Stimulated activated CD4-positive, alpha-beta T cell treated with anti-CD3 and anti-CD28 coated beads, Interleukin-12 subunit alpha, Interleukin-12 subunit beta, amount 100 ng/mL, for 48 hours (primary cell): ENCODE measurements at places on chromosomes 2 and 18.

DNA sequence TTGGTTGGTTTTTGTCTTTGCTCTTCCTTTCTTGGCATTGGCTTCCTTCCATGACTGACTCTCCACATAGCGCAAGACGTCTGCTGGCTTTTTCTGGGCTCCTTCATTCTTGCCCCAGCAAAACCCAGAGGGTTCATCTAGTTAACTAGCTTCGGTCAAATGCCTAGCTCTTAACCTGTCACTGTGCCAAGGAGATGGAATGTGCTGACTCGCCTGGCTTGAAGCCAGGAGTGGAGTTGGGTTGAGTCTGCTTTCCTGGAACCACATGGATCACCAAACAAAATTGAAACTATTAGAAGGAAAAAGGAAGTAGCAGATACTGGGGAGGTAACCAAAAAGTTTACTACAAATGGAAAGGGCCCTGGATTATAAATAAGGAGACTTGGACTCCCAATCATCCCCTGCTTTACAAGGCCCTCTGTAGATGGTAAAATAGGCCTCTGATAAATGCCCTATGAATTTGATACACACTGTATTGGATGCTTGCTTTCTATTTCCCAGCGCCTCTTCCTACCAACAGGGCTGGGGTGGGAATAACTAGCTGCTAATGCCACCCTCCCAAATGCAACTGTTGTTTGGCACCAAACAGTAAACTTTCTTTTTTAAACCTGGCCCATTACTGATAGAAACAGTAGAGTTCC, 11.3 kb downstream of the MALT1 start:
- no peak for DNase-seq

DNA sequence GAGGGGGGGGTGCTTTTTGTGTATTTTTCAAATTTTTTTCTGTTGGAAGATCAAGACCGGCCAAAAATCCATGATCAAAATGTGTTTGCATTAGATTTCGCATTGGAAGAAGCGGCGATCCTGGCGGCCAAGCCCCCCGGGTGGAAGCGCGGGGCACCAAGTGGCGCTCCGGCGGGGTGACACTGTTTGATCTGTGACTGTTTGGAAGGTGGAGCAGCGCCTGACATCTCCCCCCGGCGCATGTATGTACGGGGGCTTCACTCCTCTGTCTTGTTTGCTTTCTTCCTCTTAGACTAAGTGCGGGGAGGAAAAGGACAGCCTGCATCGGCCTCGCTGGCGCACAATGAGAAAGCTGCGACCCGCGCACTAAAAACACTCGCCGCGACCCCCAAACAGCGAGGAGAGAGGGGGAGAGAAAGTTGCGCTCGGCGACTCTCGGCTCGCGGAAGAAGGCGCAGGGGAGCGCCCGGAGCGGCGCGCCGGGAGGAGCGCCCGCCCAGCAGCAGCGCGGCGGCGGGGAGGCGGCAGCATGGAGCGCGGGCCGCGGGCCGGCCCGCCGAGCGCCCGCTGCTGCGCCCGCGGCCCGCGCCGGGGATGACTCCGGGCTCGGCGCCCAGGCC, 515 bp downstream of the TSHZ1 start:
- DNase-seq, result peak; percentile 8

DNA sequence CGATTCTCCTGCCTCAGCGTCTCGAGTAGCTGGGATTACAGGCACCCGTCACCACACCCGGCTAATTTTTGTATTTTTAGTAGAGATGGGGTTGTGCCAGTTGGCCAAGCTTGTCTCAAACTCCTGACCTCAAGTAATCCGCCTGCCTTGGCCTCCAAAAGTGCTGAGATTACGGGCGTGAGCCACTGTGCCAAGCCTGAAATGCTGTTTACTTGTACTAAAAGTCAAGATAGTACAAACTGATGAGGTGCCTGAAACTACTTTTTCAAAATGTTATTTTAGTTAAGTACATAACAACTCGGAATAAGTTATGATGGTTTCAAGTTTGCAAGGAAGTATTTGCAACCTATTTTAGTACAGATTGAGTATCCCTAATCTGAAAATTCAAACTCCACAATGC, 85.7 kb downstream of the CEP192 start:
- no peak for DNase-seq

GRCh38 chr2:214497489-214497888, 86.6 kb downstream of the VWC2L start:
- DNase-seq, result no peak

- DNase-seq, result no peak
These were observed 284.6 kb upstream of the UBE2E3 start for GRCh38 chr2:180695586-180696401.

DNA sequence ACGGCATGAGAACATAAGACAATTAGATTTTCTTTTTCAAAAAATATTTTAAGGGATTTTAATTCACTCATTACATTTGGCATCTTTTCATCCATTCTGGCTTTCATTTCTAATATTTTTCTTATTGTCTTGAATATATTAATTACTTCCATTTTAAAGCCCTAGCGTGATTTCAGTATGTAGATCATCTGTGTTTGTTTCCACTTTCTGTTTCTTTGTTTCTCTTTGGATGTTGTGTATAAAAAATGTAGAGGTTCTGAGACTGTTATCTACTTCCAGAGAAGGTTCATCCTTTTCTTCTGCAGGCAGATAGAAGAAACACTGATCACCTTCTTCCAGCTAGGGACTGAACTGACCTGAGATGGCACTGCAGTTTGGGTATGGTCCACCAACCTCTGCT, 664.4 kb upstream of the SLC39A10 start:
- DNase-seq, result no peak

- DNase-seq, result no peak
These were observed 26.8 kb downstream of the RUFY4 start for GRCh38 chr2:218095853-218096252.

GRCh38 chr18:58470292-58470691, 158.6 kb downstream of the ALPK2 start:
- DNase-seq, result no peak

DNA sequence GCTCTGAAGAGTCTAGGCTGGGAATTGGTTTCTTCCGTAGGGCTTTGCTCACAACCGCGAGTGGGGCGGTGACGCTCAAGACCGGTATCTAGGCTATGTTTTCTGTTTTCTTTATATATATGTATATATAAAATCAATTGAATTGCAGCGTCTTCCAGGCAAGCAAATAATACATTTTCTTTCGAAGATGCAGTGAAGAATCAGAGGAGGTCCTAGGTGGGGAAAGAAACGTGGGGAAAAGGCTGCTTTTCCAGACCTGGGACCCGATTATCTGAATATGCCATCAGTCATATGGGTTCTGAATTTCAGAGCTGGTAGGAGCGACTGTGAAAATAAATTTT, 714 bp upstream of the SCN9A start:
- no peak for DNase-seq

DNA sequence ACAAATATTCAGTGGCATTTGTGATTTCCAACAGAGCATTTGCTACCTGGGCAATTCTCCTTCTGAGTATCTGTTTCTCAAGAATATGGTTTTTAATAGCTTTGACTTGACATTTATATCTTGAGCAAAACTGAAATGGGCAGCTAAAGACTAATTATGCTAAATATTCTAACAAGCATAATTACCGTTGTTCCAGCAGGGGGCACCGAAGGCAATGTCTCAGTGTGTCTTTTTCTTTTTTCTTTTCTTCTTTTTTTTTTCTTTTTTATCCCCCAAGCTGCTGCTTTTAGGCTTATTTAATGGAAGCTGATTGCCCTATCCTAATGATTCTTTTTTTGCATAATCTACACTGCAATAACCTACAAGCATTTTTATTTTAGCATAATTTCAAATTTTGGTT, 138.9 kb upstream of the NABP1 start:
- peak; percentile 14 for DNase-seq

GRCh38 chr2:168184681-168185513, 62.5 kb downstream of the STK39 start:
- DNase-seq, result no peak

DNA sequence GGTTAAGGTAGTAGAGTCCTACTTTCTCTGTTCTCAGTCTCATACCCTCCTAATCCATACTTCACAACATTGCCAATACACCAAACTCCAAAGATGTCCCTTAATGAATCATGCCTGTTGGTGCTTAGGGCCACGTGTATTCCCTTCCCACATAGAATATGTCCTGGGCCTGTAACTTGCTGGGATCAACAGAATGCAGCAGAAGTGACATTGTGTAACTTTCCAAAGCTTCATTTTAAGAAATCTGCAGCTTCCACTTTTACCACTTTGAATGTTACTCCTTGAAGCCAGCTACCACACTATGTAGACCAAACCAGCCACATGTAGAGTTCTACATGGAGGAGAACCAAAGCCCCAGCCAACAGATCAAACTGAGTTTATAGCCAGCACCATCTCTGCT, 58.5 kb upstream of the ARHGAP15 start:
- no peak for DNase-seq
